ENCODE measurements at places on chromosomes 5 and 9. TPM values are rescaled to one million over a fixed set of nuclear protein-coding genes. Genes with fewer than 3 reads are reported as not detected.

GRCh38 chr9:106449336-106449927 is 413.5 kb upstream of the ZNF462 start:
- no peak overlapping the region for H3K4me3 ChIP-seq
- no peaks in the 10 kb centered on the region for H3K27me3 ChIP-seq
- no peaks in the 10 kb centered on the region for H3K36me3 ChIP-seq
- no peak for DNase-seq

Gene INSL4
- not detected for total RNA-seq

Gene DOLPP1
- total RNA-seq: 28.4 TPM

Gene P4HA2
- 48.7 TPM for total RNA-seq

Gene IL9
- 2.0 TPM for total RNA-seq

All from activated T-helper 1 cell treated with anti-CD3 and anti-CD28 coated beads, Interleukin-12 subunit alpha, Interleukin-12 subunit beta, Interleukin-2, Interleukin-4 antibody, amounts not matched to agents 30 ng/mL and 10 ng/mL and 1 ng/mL, durations not matched to agents 14 hours and 24 hours and 36 hours (primary cell).